ENCODE measurements at places on chromosomes 5 and 9.
A peak's percentile ranks its signal among the peaks of the same experiment; 100 is the strongest.

DNA sequence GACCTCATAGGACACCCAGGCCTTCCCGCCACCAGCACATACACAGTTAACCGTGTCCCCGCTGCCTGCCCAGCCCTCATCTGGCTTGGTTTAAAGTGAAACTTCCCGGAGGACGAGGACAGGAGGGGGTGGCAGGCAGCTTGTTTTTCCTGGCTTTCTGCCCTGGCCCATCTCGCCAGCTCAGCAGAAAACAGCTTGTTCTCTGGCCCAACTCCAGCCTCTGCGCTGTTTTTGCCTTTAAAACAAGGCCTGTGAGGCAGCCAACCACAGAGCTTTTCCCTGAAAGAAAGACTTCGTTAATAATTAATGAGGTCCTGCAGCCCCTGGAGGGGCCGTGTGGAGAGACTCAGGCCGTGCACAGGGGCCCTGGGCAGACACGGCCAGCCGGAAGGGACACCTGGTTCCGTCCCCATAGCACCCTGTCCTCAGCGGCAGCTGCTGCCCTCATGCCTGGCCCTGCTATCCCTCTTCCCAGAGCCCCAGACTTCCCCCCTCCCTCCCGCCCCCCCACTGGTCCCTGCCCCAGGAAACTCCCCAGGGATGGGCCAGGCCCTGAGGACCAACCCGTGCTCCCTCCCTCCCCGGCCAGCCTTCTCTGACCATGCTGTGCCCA lies 108.7 kb downstream of the RXRA start:
- peak; percentile 84 for DNase-seq

GRCh38 chr5:956941-957747 lies 51.5 kb upstream of the NKD2 start:
- no peak for DNase-seq

GRCh38 chr5:103849934-103850333 lies 287.3 kb upstream of the NUDT12 start:
- DNase-seq: no peak

GRCh38 chr9:101586651-101587050 lies 8.1 kb downstream of the PPP3R2 start:
- peak; percentile 22 for DNase-seq

- peak; percentile 66 for DNase-seq
Measured at GRCh38 chr9:130847306-130848217, 12.5 kb downstream of the ABL1 start.

GRCh38 chr5:89728750-89729149 lies 680.8 kb downstream of the CETN3 start:
- no peak for DNase-seq

DNA sequence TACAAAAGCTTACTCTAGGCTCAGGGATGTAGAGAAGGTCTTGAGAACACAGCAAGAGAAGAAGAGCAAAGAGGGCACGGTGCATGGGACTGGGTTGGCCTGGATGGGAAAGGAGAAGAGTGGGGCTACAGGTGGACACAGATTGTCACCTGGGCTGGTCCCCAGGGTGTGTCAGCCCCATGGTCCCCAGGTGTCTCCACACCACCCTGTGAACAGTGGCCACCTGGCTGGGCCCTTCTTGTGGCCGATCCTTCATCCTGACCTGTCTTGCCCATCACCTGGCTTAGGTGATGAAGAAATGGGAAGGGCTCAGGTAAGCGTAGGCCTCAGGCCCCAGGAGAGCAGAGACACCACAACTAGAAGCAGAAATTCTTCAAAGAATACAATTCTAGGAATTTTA lies 188.9 kb downstream of the TENT4A start:
- DNase-seq: no peak

DNA sequence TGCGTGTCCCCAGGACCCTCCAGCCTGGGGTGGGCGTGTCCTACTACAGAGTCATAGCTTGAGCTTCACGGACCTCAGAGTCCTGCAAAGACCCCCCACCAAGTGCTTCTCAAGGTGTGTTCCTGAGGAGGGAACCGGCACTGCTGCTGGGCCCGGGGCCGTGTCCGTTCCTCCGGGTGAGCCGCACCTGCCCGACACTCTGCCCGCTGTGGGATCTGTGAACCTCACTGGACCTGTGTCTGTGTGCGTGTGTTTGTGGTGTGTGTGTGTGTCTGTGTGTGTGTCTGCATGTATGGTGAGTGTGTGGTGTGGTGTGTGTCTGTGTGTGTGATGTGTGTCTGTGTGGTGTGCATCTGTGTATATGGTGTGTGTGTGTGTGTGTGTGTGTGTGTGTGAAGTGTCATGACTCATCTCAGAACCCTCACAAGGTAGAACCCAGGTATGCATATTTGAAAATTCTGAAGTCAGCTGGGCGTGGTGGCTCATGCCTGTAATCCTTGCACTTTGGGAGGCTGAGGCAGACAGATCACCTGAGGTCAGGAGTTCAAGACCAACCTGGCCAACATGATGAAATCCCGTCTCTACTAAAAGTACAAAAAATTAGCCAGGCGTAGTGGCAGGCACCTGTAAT lies 40.9 kb upstream of the RXRA start:
- no peak for DNase-seq

GRCh38 chr5:37833990-37834389 lies 5.9 kb downstream of the GDNF start:
- no peak for DNase-seq

GRCh38 chr9:112831969-112832368 lies 58.7 kb downstream of the SLC46A2 start:
- no peak for DNase-seq

GRCh38 chr5:154816891-154817492 lies 33.4 kb downstream of the FAXDC2 start:
- no peak for DNase-seq

- peak; percentile 37 for DNase-seq
Measured at GRCh38 chr5:137665678-137666460, 70.0 kb downstream of the KLHL3 start.

DNA sequence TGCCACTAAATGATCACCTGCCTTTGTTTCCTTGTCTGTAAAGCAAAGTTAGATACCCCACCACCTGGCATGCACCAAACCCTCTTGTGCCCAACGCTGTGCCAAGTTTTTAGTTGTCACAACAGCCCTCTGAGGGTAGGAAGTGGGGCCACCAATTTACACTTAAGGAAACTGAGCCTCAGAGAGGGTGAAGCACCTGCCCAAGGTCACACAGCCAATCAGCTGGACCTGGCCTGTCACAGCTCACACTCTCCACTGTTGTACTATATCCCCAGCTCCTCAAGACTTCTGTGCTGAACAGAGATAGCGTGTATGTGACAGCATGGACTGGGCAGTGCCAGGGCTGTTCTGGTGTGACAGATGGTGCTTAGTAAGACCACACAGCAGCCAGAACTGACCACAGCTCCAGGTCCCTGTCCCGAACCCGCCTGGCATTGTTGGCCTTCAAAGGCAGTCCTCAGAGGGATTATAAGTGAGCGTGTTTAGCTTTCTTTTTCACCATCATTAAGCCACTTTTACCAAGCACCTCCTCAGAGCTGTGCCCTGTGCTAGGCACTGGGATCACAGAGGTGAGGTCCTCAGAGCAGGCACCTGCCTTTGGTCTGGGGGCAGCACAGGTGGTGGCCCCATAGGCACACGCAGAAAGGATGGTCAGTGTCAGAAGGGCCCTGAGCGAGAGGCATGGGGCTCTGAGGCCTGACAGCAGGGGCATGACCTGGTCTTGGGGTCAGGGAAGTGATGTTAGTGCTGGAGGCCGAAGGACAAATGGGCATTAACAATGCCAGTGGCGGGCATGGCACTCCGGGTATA lies 71.1 kb downstream of the COL27A1 start:
- DNase-seq: no peak

DNA sequence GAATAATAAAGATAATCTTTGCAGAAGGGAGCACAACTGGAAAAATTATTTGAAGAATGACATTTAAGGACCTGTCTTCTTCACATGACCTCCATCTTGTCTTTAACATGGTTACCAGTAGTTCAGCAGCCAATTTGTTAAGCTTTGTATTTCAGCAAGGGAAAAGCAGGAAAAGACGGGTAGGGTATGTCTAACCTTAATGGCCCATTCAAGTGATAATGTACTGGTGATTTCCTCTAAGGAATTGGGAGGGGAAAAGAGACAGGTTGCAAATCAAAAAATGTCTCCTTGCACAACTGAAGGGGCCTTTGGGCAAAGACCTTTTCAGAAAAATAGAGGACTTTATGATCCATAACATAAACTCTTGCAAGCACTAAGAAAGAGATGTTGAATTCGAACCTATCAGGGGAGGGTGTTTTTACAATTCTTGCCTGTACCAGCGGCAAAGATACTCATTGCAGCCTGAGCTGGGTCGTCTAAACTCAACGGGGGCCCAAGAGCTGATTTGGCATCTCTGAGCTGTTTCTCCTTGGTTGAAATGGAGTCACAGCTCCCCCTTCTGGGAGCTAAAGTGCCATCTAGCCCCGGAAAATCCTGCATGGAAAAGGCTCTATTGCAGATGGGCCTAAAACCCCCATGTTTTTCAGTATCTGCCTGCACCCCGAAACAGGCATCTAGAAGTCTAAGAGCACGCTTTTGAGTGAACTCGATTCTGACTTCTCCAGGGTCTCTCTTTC lies 3.8 kb downstream of the BRINP1 start:
- peak; percentile 13 for DNase-seq

DNA sequence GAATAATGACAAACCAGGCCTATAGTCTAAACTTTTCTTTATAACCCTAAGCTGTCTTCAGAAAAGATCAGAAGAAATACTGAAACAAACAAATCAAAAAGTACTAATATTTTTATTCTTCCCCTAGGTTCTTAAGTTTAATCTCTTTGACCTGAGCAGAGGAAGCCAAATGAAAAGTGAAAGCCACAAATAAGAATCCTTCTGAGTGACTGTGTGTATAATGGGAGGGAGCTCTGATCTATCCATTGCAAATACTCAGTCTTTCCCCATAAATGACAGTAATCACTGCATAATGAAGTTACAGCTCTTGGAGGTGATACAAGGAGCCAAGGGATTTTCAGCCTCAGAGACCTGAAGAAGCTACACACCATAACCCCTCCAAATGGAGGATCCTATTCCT lies 126.9 kb upstream of the ATP10B start:
- no peak for DNase-seq

DNA sequence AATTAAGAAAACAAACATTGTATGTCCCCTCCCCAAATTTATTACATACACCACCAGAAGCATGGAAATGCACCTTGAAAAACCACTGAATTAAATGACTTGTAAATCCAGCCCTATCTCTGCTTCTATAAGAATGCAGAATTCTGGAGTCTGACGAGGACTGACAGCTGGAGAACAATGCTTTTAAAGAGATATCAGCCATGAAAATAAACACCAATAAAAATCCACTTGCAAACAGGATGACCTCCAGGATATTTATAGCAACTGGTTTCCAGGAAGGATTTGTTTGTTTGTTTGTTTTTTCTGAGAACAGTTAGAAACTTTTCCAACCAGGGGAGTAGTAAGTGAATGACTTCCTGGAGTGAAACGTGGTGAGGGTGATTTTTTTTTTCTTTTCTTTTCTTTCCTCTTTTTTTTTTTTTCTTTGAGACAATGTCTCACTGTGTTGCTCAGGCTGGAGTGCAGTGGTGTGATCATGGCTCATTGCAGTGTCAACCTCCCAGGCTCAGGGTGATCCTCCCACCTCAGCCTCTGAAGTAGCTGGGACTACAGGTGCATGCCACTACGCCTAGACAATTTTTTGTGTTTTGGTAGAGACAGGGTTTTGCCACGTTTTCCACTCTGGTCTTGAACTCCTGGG lies 38.7 kb upstream of the SLC36A1 start:
- no peak for DNase-seq

DNA sequence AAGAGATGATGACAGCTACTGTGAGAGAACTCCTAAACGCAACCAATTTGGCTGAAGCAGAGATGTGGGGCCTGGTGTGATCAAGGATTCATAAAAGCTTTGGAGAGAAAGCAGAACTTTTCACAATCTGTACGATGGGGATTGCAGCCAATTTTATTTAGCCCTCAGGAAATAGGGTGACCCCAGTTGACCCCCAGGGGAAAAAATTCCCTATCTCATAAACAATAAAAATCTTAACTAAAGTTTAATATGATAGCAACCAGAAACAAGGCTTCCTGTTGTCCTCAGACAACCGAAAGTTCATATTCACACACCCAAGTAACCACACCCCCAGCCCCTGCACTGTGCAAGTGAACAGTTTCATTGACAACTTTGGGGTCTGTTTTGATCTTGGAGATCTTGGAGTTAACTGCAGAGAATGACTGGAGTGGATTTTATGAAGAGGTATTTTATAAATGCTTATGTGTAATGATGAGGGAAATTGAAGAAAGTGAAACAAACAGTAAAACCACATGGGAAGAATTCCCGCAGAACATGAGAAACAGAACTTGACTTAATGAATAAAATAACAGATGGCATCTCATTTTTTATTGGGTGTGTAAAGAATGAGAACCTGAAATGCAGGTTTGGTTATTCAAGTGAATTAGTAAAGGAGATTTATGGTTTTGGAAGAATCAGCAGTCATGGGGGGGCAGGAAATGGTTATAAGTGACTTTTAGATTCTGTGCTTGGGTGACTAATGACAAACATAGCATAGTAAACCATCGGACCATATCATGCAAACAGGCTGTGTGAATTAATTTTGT lies 94.5 kb downstream of the PDE4D start:
- no peak for DNase-seq

DNA sequence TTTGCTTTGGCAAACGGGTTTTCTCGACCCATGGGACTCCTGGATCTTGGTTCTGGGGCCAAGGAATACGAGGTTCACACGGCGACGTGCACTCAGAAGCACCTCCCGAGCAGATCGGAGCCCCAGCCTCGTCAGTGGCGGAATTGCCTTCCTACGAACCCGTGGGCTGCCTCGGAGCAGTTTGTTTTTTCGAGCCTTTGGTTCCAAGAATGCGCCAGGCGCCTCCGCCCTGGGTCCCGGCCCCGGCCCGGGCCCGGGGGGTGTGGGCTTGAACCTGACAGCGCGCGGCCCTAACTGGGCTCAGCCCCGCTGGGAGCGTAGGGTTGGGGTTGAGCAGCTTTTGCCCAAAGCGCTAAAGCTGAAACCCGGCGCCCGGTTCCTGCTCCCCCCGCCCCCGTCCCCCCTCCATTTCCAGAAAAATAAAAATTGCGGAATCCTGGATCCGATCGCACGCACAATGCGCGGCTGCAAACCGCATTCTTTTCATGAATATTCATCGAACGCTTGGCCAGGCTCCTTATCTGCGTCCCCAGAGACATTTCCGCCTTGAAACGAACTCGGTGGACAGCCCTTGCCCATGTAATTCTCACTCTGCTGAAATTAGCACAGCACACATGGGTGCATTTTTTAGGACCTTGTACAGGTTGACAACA lies 1.0 kb downstream of the BASP1 start:
- DNase-seq: peak; percentile 68

DNA sequence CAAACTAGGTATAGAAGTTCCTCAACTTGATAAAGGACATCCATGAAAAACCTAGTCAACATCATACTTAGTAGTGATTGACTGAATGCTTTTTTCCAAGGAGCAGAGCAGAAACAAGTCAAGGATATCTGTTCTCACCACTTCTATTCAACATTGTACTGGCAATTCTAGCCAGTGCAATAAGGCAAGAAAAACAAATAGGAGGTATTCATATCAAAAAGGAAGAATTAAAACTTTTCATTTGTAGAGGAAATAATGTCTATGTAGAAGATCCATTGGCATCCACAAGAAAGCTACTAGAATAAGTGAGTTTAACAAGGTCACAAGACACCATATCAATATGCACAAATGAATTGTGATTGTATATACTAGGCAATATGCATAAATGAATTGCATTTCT lies 28.2 kb upstream of the ORM1 start:
- no peak for DNase-seq
